ENCODE measurements at places on chromosomes 12 and 14.
A peak's percentile ranks its signal among the peaks of the same experiment; 100 is the strongest.

GRCh38 chr12:25976289-25976688 is 17.8 kb downstream of the RASSF8 start:
- DNase-seq: no peak

DNA sequence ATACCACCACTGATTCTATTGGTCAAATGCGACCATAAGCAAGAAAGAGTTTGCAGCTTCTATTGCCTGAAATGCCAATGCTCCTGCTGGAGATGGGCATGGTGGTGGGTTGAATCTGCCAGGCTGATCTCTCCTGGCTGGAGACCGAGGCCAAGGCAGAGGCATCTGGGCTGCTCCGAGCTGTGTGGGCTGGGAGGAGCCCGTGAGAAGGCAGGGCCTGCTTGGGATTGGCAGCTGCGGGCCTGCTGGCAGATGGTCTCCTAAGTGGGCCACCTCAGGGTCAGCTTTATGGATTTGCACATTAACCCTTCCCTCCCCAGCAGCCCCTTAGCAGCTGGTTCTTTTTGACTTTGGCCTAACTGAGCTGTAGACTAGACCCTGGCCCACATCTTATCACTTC is 25.4 kb downstream of the SRRM4 start:
- no peak for DNase-seq

GRCh38 chr14:94751321-94751720 is 18.6 kb downstream of the GSC start:
- DNase-seq: no peak

DNA sequence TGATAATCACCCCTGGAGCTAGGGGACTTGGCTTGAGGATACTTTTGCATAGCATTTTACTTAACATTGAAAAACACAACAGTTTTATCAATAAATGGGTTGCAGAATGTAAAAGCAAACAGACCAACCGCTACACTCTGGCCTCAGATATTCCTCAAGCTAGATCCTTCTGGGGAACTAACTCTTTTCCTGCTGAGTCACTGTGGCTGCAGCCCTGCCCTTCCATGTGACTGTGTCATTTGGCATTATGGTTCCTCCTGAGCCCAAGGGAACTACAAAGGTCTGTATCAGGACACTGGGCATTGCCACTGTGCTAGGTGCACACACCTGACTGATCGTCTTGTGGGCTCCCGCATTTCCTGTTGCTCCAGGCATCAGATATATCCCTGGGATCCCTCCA is 56.6 kb downstream of the TTC9 start:
- DNase-seq: peak; percentile 74

GRCh38 chr12:81088221-81088620 is 10.3 kb downstream of the ACSS3 start:
- no peak for DNase-seq

GRCh38 chr12:56816491-56816890 is 53.4 kb downstream of the HSD17B6 start:
- no peak for DNase-seq

- DNase-seq: no peak
Observed at GRCh38 chr12:48084841-48085460, 20.9 kb downstream of the SENP1 start.

Measured in AML-193 (cell line).